ENCODE measurements at places on chromosomes 1 and 21.

- no peak for DNase-seq
Observed at GRCh38 chr21:29193072-29193471, 62.6 kb downstream of the MAP3K7CL start.

DNA sequence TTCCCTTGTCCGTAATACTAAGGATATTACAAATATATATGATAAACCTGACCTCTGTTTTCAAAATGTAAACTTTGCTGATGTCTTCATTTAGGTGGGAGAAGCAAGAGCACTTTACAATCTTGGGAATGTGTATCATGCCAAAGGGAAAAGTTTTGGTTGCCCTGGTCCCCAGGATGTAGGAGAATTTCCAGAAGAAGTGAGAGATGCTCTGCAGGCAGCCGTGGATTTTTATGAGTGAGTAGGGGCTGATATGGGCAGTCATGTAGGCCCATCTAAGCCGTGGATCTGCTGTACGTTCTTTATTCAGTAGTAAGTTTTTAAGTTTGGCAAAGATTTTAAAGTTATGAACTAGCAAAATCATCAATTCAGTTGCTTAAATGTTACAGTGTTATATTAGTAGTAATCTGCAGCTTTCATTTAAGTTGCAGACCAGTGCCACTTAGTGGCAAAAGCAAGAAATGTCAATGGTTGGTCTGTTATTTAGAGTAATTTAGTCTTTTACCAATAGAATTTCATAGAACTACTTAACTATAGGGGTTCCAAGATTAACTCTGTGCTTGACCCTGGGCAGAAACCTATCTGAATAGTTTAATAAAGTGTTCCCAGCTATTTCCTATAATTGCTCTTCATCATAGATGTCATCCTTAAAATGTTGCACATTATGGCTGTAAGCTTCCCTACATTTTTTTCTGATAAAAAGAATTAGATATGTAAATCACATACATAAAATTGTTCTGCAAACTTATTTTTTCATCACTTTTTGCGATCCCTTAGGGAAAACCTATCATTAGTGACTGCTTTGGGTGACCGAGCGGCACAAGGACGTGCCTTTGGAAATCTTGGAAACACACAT, 21.3 kb downstream of the GPSM2 start:
- DNase-seq, result no peak

GRCh38 chr1:93828367-93828755, 50.6 kb downstream of the DNTTIP2 start:
- no peak for DNase-seq

- no peak for DNase-seq
Observed at GRCh38 chr1:179637211-179637860, 45.7 kb downstream of the TDRD5 start.

All from psoas muscle (tissue), 8 donors.